ENCODE measurements at places on chromosomes 11 and 22.

DNA sequence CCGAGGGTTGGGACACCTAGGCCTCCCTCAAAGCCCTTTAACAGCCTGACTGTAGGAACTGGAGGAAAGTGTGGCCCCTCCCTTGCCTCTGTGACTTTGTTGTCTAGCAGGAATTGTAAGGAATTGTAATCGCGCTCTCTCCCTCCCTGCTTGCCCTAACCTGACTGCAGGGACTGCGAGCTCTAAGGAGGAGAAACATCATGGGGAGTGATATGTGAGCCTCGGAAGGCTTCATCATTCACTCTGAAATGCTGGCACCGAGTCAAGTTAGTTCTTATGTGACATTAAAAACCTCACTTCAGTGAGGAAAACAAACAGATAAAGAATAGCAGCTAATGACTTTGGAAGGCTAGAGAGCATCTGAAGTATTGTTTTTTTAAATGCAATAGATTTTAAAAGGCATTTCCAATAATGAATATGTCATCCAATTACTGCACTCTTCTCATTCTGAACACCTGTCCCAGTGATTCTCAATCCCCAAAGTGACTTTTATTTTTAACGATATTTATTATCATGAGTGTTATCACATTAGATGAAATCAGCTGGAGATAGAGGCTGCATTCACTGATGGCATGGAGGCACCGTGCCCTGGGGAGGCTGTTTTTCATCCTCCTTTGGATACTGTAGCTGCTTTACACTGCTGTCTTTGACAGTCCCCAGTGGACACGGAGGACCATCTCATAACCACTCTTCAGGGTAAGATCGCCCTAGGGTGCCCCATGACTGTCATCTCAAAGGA lies 58.5 kb upstream of the NTM start:
- DNase-seq = no peak

GRCh38 chr11:6297831-6298230 lies 22.5 kb downstream of the CAVIN3 start:
- no peak for DNase-seq

GRCh38 chr22:50161508-50162390 lies 8.8 kb upstream of the PANX2 start:
- DNase-seq = no peak

DNA sequence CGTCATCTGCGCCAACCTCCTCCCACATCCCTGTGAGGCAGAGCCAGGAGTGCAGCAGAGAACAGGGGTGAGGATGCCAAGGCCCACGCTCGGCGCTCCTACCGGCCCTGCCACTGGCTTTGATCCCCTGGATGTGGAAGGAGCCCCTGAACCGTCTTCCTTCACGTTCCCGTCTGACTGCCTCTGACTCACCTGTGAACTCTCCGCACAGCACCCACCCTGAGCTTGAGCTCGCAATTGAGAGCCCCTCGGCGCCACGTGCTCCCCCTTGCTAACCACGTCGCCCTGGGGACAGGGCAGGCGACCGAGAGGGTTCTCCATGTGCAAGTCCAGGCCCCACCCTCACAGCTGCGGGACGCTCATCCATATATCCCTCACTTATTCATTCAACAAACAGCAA lies 645.3 kb downstream of the BRD1 start:
- DNase-seq = no peak

DNA sequence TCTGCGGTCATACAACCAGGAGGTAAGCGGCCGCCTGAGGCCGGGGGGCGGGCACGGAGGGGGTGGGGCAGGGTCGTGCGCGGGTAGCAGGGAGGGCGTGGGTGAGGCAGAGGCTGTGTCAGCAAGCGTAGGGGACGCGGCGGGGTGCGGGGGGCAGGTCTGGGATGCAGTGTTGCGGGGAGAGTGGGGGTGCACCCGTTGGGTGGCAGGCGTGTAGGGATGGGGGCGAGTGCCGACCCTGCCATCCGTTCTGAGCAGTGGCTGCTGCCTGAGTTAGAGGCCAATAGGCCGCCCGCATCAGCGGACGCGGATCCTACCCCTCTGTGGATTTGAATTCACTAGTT lies 1.4 kb downstream of the RIC8A start:
- DNase-seq = no peak

All from activated CD4-positive, alpha-beta T cell treated with anti-CD3 and anti-CD28 coated beads, Interleukin-2, amount 50 U/mL, for 24 hours (primary cell).